ENCODE measurements at places on chromosomes 16 and 17.

- DNase-seq, result no peak
Observed at GRCh38 chr16:22183901-22184614, 21.8 kb downstream of the SDR42E2 start.

GRCh38 chr16:11480634-11481033, 106.1 kb downstream of the LITAF start:
- DNase-seq, result no peak

DNA sequence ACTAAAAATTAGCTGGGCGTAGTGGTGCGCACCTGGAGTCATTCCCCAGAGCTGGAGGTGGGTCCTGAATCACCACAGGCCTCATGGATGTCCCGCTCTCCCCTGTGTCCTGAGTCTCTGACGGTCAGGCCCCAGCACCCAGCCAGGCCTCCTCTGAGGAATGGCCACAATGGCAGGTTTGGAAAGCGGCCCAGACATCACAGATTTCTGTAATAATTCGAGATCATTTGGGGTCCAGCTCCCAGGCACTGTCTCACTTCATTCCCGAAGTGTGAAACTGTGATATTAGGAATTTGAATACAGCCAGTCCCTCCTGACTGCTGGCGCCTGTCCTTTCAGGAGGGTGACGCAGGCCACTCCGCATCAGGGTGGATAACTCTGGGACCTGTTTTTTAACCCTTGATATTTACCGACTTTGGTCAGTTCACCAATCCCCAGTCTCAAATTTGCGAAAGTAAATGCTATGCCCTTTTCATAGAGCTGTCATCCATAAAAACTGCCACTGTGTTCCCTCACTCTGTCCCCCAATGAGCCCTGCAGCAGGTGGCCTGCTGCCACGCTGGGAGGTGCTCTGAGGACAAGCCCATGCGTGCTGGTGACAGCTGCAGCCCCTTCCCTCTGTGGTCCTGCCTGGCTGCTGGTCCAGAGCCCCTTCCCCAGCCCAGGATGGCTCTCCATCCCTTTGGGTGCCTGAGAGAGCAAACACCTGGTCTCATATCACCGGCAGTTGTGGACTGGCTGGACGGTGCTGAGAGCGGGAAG, 28.3 kb upstream of the RPTOR start:
- DNase-seq, result no peak

- DNase-seq, result peak; percentile 50
Observed at GRCh38 chr16:11675561-11676511, 7.6 kb downstream of the SNN start.

DNA sequence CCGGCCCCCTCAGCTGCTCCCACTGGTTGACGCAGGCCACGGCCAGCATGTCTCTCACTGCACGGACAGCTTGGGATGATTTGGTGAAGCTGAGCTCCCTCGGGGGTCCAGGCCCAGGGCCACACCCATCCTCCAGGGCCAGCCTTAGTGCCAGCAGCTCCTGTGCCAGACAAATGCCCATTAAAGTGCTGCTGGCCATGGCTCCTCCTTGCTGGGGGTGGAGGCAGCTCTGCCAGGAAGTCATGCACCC, 2.5 kb downstream of the TRIM47 start:
- no peak for DNase-seq

DNA sequence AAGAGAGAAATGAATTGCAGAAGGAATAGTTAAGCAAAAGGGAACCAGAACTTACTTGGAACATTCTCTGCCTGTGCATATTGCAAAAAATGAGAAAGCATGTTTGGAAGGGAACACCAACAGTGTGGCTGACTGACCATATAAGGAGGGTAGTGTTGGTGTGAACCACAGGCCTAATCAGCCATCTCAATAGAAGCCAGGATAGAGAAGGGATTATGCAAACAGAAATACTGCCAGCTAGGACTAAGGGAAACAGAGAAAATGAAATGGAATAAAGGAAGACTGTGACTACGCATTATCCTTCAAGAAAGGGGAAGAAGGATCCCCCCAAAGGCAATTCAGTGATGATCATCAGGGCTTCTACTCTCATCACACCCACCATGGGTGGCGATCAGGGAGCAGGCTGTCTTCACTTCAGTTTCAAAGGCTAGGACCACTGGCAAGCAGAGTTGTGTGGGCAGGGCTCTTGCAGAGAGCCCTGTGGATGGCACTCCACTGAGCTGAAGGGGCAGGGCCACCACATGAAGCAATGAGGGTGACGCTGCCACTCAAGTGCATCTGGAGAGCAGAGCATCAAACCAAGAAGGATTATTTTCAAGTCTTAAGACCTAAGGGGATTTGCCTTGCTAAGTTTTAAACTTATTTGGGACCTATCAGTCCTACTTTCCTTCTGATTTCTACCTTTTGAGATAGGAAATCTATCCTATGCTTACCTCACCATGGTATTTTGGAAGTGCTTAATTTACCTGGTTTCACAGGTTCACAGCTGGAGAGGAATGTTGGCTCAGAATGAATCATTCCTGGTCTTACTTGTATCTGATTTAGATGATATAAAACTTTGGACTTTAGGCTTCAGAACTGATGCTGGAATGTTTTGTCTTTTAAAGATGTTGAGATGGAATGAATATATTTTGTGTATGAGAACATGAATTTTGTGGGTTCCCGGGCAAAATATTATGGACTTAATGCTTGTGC, 140.5 kb downstream of the SSH2 start:
- peak; percentile 51 for DNase-seq

DNA sequence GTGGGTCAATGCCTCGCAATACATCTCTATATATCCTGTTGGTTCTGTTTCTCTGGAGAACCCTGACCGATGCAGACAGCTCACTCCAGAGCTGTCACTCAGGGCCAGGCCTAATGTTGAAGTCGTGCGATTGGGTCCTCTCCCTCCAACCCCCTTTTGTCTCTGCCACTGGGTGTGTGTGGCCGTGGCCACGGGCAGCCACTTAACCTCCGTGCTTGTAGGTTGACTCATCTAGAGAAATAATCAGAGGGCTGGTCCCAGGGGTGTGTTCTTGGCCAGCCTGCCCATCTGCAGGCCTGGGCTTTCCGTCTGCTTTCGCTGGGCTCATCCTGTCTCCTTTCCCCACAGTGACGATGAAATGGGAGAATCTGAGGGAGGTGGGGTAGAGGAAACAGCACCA, 7.4 kb downstream of the ADAD2 start:
- DNase-seq, result no peak

DNA sequence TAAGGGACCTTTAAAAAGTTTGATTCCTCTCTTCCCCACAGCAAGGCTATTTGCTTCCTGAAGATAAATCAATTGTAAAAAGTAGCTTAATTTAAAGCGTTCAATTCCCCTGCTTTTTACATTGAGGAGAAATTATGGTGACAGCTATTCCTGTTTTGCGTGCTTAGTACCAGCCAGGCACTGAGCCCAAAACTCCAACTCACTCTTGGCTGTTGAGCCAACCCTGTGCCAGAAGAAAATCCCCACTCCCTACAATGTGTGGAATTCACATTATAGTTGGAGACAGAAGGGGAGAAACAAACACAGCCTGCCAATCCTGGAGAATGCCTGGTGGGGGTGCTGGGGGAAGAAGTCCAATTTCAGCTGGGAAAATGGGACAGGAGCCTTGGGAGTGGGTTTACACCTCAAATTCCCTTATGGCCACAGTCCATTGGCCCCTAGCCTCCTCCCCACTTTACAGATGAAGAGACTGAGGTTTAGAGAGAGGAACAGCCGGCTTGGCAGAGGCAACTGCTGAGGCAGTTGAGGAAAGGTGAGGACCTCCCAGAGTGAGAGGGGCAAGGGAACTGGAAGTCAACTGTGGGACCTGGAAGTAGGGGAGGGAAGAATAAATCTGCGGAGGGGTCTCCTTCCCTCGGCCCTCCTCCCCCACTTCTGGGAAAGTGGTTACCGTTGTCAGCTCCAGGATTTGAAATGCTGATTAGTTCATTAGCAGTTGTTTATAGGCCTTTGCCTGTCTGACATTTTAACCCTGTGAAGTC, 26.1 kb downstream of the CDH1 start:
- DNase-seq, result no peak

- DNase-seq, result peak; percentile 71
Observed at GRCh38 chr16:71894229-71894920, 956 bp upstream of the IST1 start.

GRCh38 chr16:1542533-1542932, 9.1 kb downstream of the TMEM204 start:
- DNase-seq, result peak; percentile 49

DNA sequence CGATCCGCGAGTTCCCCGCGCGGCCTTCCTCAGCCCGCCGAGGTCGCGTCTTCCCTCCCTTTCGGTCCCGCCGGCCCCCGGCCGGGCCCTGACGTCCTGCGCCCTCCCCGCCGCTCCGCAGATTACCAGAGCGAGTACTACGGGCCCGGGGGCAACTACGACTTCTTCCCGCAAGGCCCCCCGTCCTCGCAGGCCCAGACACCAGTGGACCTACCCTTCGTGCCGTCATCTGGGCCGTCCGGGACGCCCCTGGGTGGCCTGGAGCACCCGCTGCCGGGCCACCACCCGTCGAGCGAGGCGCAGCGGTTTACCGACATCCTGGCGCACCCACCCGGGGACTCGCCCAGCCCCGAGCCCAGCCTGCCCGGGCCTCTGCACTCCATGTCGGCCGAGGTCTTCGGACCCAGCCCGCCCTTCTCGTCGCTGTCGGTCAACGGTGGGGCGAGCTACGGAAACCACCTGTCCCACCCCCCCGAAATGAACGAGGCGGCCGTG, 5.4 kb downstream of the LHX1 start:
- no peak for DNase-seq

- DNase-seq, result no peak
Observed at GRCh38 chr17:40608061-40608581, 39.5 kb downstream of the SMARCE1 start.

GRCh38 chr17:75785016-75785890, 647 bp downstream of the UNK start:
- peak; percentile 92 for DNase-seq

GRCh38 chr16:78697426-78697825, 598.0 kb downstream of the WWOX start:
- DNase-seq, result no peak

DNA sequence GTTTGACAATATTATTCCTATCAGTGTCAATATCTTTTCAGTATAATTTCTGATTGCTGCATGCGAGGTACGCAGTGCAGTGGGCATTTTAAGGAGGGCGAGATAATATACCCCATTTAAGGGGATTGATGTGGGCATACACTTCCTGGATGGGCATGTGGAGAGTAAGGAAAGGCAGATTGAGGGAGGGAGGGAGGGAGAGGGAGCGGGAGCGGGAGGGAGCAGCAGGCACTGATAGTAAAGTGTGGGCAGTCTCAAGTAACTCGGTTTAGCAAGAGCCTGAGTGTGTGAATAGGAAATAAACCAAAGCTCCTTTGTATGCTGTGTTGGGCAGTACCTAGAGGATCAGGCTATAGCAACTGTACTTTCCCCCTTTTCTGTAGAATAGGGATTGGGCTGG, 5.1 kb downstream of the BPTF start:
- DNase-seq, result no peak

DNA sequence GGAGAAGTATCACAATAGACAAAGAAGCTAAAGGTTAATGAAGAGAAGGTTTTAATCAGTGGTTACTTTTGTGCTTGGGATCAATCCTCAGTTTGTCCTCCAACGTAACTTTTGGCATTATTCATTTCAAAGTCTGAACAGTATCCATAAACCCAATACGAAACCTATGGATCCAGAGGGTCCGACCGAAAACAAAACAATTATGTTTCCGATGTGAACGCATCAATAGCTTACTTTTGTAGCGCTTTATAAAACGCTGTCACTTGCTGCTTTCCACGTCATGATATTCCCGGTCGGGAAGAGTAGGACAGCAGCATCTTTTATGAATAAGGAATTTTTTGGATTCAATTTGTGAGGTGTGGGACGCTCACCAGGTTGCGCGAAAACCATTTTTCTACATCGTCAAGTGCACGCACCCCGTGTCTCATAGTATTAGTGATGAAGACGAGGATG, 383.8 kb downstream of the ZFHX3 start:
- DNase-seq, result no peak

DNA sequence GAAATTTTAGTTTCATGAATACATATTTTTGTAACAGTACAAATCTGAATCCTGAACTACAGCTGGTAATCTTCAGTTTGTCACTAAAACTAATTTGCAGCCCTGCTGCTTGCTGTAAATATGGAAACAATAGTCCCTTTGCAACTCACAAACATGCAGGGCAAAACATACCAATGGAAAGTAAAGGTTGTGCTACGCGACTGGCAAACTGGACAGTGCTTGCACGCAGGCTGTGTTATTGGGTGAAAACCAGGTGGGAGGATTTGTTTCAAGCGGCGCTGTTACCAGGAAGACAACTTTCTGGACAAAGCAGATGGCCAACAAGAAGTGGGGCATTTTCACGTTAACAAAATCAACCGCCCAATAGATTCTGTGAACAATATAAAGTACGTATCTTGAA, 93.5 kb downstream of the CDYL2 start:
- no peak for DNase-seq

DNA sequence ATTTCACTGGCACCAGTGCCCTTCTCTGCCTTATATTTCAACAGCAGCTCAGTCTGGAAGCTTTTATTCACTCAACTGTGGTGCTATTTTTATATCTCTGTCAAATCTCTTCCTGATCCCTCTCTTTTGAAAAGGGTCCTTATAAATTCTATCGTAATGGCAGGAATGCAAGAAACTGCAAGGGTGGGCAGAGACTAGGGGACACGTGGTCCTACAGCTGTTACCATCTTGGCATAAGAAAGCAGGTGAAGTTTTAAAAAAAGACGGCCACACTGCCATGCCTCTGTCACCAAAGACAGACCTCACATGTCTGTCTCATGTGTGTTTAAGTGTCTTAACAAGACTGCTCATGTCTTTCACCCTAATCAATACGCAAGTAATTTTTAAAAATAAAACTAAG, 368.4 kb upstream of the CDH11 start:
- DNase-seq, result no peak

- DNase-seq, result no peak
Observed at GRCh38 chr17:5254414-5254813, 19.8 kb upstream of the SCIMP start.

DNA sequence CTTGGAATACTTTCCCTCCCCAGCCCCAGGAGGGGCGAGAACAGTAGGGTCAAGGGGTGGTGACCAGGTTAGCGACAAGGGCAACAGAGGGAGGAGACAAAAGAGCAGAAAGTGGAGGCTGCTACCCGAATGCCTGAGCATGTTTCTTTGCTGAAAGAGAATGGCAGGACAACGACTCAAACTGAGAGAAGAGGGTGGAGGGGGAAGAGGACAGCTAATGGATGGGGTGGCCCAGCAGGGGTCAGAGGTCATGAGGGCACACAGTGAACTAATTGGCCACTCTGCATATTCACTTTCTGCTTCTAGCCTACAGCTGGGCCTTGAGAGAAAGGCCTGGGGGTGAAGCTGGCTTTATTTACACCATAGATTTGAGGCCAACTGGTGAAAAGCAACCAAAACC, 19.1 kb upstream of the DDX52 start:
- no peak for DNase-seq
